GM19239 (cell line): ENCODE measurements at places on chromosomes 13 and 19.
A peak's percentile ranks its signal among the peaks of the same experiment; 100 is the strongest.

DNA sequence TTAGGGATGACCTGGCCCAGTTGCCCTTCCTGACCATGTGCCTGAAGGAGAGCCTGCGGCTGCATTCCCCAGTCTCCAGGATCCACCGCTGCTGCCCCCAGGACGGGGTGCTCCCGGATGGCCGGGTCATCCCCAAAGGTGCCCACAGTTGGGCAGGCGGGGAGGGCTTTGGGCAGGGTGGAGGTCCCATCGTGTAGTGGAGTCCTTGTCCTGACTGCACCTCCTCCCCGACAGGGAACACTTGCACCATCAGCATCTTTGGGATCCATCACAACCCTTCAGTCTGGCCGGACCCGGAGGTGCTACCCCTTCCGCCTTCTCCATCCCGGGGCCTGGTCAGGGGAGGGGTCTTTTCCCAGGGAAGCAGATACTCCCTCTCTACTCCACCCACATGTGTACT is 31.7 kb upstream of the CYP4F8 start:
- DNase-seq: no peak

DNA sequence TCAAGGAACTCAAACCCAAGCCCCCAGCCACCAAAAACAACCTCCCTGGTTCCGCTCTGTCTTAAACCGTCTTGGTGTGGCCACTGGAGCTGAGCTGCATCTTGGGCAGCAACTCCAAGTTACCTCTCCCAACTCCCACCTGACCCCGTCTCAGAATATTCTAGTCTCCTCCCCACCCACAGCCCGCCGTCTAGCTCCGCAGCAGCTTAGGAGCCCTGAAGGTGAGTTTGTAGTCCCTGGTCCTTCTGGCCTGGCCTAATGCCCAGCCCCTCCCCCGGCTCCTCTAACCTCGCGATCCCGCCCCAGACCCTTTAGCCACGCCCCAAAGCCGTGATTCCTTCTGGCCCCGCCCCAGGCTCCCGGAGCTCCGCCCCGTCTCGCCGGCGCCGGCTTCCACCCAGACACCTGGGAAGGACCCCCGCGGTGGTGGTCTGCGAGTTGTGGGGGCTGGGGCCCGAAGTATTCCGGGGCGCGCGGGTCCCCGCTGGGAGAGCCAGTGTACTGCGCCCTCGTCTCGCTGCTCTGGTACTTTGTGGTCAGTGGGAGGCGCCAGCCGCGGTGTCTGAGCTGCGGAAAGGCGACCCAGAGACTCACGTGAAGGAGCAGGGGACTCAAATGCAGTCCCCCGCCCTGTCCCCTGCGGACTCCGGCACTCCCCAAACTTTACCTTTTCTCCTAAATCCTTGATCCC is 2.5 kb upstream of the LHB start:
- peak; percentile 71 for DNase-seq

DNA sequence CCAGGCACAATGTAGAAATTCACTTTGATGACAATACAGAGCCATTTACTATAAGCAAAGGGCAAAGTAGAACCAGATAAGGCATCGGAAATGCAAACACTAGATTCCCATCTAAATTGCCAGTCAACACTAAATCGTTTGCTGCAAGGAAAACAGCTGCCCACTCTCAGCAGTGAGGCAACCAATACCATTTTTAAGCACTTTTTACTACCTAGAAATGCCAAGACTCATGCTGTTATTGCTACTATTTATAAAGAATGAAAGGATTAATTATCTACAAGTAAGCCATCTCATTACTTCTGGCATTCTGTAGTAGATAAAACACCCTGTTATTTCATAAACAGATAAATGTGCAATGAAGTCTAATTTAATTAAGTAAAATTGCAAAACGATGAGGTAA is 422.0 kb downstream of the FGF14 start:
- no peak for DNase-seq

GRCh38 chr13:38385153-38385891 is 35.7 kb downstream of the UFM1 start:
- DNase-seq: no peak

- DNase-seq: peak; percentile 9
Observed at GRCh38 chr13:48000559-48001113, 437 bp downstream of the SUCLA2 start.

DNA sequence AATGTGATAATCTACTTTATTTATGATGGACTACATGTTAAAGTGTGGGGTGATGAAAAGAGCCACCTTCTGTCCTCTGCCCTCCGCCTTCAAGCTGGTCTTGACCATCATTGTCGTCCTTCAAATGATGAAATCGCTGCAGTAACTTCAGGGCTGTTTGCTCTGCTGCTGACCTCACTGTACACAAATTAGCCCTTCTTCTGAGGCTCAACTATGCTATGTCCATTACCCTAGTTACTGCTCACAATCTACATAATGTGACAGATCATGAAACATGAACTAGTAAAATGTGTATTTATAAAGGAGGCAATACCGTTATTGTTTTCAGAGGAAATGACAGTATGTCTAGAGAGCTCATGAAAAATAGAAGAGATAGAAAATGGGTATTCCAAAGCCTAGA is 145.9 kb downstream of the RFC3 start:
- DNase-seq: no peak

GRCh38 chr13:28743020-28743419 is 24.2 kb upstream of the SLC46A3 start:
- no peak for DNase-seq

DNA sequence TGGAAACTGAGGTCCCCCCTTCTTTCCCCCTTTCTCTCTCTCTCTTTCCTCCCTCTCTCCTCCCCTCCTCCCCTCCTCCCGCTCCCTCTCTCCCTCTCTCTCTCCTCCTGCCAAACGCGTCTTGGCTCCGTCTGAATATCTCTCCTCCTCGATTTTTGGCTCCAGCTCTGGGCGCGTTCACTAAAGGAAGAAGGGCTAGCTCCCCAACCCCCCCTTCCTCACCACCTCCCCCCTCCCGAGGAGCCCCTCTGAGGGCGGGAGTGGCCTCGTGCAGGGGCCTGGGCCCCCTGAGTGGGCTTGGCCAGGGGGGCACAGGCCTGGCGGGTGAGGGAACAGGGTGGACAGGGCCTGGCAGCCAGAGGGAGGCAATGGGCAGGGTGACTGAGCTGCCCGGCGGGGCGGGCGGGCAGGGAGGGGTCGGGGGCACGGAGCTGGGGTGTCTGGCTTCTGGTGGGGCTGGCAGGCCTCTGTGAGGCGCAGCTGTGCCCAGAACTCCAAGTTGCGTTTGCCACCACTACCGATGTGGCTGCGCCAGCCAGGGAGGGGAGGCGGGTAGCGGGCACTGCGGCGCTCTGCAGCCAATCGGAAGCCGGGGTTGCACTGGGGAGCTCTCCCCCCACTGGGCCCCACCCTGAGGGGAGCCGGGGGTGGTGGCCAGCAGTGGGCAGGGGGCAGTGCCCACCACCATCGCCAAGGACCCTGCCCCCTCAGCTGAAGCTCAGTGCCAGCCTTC is 7.1 kb downstream of the NFIX start:
- DNase-seq: no peak

- DNase-seq: no peak
Observed at GRCh38 chr13:113882267-113882630, 18.4 kb upstream of the GAS6 start.

GRCh38 chr13:73900591-73900990 is 233.6 kb downstream of the KLF12 start:
- DNase-seq: no peak
